ENCODE measurements at places on chromosomes 1 and 21.

GRCh38 chr1:220761688-220762427 is 13.7 kb downstream of the MTARC2 start:
- no peak for DNase-seq

- no peak for DNase-seq
Observed at GRCh38 chr1:14741082-14741481, 142.6 kb downstream of the KAZN start.

GRCh38 chr1:234200566-234200965 is 172.7 kb upstream of the COA6 start:
- no peak for DNase-seq

GRCh38 chr21:31162079-31162699 is 123.9 kb upstream of the KRTAP19-8 start:
- no peak for DNase-seq

GRCh38 chr1:9782116-9782751 is 41.5 kb downstream of the CLSTN1 start:
- no peak for DNase-seq

- no peak for DNase-seq
Observed at GRCh38 chr1:217133092-217133491, 409.9 kb upstream of the ESRRG start.

GRCh38 chr1:57112148-57112547 is 146.3 kb upstream of the C8B start:
- DNase-seq, result no peak

All from erythroblast (primary cell).